ENCODE measurements at places on chromosomes 4 and X.

- no peak for DNase-seq
Observed at GRCh38 chr4:183241721-183242151, 78.3 kb downstream of the CLDN22 start.

DNA sequence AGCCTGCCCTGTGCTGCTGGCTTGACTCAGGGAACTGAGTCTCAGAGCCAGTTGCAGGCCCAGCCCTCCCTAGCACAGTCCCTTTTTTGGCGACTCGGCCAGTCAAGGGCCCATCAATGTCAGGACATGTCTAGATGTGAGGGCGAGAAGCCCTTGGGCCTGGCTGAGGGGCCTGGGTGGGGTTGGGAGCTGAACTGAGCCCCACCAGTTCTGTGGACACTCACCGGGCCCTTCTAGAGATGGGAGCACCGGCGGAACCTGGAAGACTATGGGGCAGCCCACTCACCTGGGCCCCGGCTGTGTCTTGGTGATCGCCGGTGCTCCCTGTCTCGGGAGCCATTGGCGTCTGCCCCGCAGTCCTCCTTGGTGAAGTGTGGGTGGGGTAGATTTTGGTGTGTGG, 245.9 kb downstream of the AFAP1 start:
- DNase-seq: no peak

DNA sequence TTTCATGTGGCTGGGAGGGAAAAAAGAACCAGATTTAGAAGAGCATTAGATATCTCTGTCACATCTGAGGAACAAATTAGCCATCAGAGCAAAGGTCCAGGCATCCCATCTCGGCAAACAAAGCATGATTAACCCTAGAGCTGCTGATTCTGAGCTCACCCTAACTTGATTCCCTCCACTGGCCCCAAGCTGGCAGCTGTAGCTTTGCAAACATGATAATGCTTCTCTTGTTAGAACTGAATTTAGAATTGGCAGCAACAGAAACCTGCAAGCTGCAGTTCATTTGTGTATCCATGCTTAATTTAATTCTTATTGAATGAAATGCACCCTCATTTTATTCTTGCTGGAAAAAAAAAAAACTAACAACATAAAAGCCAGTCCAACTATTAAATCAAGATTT, 289.2 kb downstream of the IL1RAPL1 start:
- DNase-seq: peak; percentile 33

GRCh38 chr4:179441596-179441995, 1999.4 kb upstream of the AGA start:
- DNase-seq: peak; percentile 4

GRCh38 chrX:134469486-134469885, 9.5 kb downstream of the HPRT1 start:
- DNase-seq: no peak

GRCh38 chr4:20680736-20681135, 19.5 kb upstream of the PACRGL start:
- DNase-seq: no peak

GRCh38 chr4:160894809-160895208, 1269.0 kb downstream of the FSTL5 start:
- DNase-seq: no peak

DNA sequence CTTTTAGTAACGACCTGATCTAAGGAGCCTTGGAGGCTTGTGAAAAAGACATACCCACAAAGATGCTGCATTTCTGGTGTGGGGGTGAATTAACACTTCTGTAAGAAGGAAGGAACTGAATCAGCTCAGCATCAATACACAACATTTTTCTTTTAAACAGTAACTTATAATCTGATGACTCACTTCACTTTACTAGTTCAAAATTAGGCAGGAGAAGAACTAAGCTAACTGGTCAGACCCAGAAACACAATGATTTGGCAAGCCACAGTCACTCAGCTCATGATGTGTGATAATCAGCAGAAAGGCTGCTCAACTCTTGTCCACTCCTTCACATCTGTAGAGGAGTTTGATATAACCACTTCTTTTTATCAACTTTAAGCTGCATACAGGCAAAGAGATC, 4.6 kb downstream of the MMAA start:
- no peak for DNase-seq

- no peak for DNase-seq
Observed at GRCh38 chrX:104745152-104745551, 179.2 kb downstream of the IL1RAPL2 start.

DNA sequence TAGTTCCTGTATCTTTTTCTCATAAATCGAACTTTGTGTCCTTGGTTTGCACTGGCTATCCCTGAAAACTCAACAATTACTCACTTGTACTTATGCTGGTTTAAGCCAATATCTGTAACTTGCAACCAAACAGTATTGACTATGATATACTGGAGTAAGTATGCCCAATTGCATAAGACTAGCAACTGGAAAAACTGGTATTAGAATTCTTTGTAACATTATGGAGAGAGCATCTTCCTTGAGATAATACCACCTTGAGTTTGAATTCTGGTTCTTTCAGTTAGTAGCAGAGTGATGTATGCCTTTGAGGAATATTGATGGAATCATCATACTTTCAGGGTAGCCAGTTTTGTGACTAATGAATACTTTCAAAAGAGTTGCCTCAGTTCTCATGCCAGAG, 28.1 kb downstream of the BMP3 start:
- DNase-seq: no peak

DNA sequence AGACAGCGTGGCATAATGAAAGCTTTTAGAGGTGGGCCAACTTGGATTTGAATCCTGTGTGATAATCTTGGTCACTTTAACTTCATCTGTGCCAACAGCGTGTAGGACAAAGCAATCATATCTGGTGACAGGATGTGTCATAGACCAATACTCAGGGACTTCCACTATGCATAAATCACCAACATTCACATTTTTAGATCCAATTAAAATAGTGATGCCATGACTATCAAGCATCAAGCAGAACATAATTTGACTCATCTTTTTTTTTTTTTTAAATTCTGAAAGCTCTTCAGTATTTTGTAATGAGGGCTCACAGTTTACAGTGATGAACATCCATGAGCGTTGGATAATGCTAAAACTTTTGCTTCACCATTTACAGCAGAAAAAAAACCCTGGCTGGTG, 27.3 kb upstream of the RAPGEF2 start:
- DNase-seq: no peak

DNA sequence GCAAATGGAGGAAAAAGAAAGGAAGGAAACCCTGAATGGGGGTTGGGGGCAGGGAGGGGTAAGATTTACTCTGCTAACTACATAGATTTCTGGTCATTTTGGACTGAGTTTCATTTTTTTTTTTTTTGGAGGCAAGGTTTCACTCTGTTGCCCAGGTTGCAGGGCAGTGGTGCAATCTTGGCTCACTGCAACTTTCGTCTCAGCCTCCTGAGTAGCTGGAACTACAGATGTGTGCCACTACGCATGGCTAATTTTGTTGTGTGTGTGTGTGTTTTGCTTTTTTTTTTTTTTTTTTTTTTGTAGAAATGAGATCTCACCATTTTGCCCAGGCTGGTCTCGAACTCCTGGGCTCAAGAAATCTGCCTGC, 223.5 kb downstream of the APBB2 start:
- no peak for DNase-seq

GRCh38 chr4:88672987-88673386, 24.6 kb downstream of the NAP1L5 start:
- no peak for DNase-seq

GRCh38 chrX:123217077-123217476, 33.0 kb downstream of the GRIA3 start:
- DNase-seq: no peak

DNA sequence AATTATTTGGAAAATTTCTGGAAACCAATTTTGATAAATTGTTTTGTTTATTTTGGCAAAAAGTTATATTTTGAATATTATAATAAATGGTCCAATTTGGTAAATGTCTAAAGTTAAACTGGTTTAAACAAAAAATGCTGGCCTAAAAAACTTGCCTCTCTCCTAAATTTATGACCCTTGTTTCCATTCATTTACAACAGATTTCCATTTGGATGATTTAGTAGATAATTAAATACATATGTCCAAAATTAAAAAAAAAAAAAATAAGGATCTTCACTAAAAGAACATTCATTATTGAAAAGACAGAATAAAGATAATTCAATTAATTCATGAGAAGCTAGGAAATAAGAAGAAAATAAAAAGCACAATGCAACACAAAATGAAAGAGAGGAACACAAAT, 449.5 kb downstream of the SPRY1 start:
- no peak for DNase-seq

DNA sequence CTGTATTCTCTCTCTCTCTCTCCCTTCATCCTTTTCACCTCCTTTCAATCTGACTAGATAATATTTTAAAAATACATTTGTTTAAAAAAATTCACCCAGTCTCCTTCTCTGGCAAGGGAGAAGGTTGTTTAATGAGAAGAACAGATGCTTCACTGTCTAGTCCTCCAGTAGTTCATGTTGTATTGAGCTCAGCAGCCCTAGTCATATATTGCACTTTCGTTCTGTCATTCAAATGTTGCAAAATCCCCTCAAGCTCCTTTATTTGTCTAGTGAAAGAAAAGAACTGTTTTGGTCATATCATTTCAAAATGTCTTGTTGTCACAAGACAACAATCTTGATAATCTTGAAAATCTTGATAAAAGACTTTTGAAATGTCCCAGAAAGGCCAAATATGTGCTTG, 248.0 kb downstream of the GALNTL6 start:
- DNase-seq: no peak

DNA sequence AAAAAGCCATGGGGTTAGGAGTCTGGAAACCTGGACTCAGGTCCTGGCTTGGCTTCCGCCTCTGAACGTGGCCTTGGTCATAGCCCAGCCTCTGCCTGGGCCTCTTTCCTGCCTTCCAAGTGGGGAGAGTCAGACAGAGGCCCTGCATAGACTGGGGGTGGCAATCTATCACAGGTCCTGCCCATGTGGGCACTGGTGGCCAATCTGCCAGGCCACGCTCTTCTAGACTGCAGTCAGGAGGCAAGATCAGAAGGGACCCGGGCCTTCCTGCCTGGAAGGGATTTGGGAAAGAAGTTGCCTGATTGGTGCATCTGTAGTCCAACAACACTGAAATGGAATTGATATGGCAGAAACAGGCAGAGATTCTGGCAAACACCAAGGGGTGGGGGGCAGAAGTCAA, 46.1 kb downstream of the CNGA2 start:
- no peak for DNase-seq

- no peak for DNase-seq
Observed at GRCh38 chr4:30262379-30262778, 457.8 kb upstream of the PCDH7 start.

- DNase-seq: no peak
Observed at GRCh38 chr4:190121759-190122158, 51.8 kb upstream of the DUX4 start.

DNA sequence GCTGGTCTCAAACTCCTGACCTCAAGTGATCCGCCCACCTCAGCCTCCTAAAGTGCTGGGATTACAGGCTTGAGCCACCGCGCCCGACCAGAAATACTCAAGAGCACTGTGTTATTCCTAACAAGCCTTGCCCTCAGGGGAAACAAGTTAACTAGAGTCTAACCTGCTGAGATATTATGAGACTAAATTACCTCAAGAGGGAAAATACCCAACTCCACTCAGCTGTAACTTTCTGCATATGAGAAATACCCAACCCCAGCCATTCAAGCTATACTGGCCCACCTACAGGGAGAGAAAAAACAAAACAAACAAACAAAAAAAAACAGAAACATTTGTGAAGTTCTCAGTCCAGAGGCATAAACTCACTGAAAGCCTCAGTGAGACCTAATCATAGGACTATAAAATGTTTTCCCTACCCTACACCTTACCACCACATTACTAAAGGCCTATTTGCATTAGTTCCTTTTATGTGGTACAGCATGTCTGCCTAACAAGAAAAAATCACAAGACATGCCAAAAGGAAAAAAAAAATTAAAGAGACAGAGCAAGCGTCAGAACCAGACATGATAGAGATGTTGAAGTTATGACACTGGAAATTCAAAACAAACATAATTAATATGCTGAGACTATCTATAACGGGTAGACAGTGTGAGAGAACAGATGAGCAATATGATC, 876.0 kb downstream of the FSTL5 start:
- no peak for DNase-seq

DNA sequence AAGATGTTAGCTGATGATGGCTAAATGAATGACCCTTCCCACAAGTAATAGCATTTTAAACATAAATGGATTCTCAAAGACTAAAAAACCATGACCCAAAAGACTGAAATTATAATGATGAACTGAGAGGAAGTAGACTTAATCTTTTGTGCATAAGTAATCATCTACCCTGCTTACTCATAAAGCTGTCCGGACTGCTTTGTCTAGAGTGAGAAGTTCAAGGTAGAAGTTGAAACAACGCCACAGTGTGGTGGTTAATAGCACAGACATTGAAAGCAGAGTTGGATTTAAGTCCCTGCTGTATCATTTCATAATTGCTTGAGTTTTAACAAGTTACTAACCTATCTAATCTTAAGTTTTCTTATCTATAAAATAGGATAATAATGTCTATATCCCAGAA, 346.6 kb downstream of the CENPC start:
- DNase-seq: no peak

DNA sequence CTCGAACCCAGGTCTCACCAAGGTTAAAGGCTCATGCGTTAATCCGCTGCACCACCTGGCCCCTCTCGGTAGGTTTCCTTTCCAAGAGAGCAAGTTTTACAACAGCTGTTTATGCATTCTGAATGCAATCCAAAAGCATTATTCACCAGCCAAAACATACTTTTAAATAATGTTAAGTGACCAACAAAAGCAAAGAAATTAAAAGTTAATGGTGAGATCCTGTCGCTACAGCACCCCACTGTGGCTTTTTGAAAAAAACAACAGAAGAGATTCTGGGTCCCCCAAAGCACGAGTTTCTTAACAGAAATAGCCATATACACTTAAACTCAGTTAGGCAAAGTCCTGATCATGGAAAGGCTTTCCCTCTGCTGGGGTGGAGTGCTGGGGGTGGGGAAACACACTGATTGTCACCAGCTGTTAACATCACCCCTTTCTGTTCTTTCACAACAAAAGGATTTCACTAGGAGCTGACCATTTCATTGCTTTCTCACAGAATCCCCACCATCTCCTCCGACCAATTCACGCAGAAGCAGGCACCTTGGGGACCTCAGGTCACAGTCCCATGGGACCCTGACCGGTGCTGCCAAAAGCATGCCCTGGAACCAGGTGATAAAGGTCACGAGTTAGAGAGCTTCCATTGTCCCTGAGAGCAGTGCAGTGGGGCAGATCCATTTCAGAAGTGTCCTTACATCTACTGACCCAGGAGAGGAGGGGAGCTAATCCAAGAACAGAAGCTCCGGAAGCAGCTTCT, 51.2 kb downstream of the ZNF827 start:
- no peak for DNase-seq

DNA sequence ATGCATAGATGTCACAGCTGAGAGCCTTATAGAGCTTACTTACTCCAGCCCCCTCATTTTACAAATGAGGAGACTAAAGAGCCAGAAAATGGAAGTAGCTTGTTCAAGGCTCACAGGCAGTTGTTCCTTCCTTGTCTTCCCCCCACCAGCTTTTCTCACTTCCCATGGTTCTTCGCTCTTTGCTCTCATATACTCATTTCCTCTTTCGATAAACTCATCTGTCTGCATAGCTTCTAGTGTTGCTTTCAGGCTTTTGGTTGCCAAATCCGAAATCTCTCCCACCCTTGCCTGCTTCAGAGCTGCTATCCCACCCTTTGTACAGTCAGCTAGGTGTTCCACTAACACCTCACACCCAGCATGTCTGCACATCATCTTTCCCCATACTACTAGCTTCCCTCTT, 25.0 kb upstream of the GJB1 start:
- peak; percentile 18 for DNase-seq

- peak; percentile 7 for DNase-seq
Observed at GRCh38 chrX:13721819-13722519, 12.5 kb downstream of the TRAPPC2 start.

GRCh38 chr4:6450709-6451108, 21.7 kb downstream of the PPP2R2C start:
- DNase-seq: no peak

Measured in putamen (tissue), 1 donor.